ENCODE measurements at places on chromosomes 1 and 21.

GRCh38 chr1:205950280-205950679, 7.0 kb upstream of the SLC26A9 start:
- DNase-seq = no peak

DNA sequence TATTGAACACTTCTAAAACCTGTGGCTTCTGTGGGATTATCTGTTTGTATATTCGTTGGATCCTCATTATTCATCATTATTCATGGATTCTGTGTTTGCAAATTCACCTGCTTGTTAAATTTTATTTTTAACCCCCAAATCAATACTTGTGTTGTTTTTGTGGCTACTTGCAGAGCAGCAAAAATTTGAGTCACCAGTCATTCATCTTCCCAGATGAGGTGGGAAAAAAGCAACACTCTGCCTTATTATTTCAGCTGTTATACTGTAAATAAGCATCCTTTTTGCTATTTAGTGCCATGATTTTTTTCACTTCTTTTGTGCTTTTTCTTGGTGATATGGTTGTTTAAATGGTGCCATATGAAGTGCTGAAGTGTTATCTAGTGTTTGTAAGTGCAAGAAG, 56.7 kb downstream of the RASAL2 start:
- DNase-seq = no peak

GRCh38 chr1:96945509-96946084, 224.0 kb downstream of the PTBP2 start:
- no peak for DNase-seq

DNA sequence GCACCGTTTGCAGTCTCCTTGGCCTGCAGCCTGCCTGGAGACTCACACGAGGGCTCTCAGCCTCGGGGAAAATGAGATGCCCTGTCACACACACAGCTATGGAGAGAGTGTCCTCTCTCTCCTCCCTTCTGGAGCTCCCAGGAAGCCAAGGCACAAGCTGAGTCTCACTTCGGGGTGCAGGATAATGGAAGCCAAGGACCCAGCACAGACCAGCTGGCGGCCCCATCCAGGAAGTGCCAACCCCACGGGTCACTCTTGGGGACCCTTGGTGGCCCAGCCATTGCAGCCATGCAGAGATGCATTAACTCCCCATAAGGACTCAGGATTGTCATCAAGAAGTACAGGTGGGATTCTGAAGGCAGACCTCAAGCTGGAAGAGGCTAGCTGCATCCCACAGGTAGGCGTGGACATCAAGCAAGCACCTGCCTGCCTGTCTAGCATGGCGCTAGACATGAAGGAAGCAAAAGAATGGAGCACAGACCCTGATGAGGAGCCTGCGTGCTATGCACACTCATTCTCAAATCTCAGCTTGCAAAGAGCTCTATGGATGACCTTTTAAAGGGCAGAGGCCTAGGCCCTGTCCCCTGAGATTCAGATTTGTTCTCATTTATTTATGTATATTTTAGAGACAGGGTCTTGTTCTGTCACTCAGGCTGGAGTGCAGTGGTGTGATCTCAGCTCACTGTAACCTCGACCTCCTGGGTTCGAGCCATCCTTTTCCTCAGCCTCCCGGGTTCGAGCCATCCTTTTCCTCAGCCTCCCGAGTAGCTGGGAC, 49.9 kb downstream of the IRF2BP2 start:
- no peak for DNase-seq

- no peak for DNase-seq
These were observed 41.7 kb downstream of the CD55 start for GRCh38 chr1:207362962-207363860.

- DNase-seq = no peak
These were observed 32.4 kb downstream of the RGS5 start for GRCh38 chr1:163170331-163170730.

- DNase-seq = no peak
These were observed 17.5 kb downstream of the RUNX3 start for GRCh38 chr1:24912376-24913273.

Measured in T-helper 9 cell (primary cell).